T-helper 17 cell (primary cell): ENCODE measurements at places on chromosomes 2 and 18.

DNA sequence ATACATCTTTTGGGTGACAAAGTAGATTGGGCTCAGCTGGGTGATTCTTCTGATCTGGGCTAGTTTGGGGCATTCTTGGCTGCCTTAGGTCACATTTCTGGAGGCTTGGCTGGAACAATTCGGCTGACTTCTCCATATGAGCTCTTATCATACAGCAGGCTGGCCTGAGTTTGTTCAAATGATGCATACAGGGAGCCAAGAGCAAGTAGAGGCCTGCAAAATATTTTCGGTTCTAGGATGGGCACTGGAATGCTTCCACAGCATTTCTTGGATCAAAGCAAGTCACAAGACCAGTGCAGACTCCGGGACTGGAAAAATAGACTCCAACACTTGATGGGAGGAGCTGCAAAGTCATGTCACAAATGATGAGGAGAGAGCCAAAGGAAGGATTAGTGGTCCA lies 98.4 kb downstream of the SCG2 start:
- no peak for DNase-seq

DNA sequence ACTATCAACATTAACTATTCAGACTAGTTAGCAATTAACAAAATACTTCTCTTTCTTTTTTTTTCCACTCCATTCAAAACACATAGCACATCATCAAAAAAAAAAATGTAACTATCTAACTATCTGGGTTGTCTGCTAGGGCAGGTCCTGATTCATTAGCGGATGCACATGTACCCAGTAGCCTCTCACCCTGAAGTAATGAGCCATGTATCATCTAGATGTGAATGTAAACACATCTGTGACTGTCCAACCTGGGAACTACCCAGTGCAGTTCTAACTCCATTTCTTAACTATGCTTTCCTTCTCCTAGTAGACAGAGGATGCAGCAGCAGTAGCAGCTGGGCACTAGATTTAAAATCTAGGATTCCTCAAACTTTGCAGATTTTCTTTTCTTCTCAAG lies 183.1 kb upstream of the PIK3C3 start:
- no peak for DNase-seq

DNA sequence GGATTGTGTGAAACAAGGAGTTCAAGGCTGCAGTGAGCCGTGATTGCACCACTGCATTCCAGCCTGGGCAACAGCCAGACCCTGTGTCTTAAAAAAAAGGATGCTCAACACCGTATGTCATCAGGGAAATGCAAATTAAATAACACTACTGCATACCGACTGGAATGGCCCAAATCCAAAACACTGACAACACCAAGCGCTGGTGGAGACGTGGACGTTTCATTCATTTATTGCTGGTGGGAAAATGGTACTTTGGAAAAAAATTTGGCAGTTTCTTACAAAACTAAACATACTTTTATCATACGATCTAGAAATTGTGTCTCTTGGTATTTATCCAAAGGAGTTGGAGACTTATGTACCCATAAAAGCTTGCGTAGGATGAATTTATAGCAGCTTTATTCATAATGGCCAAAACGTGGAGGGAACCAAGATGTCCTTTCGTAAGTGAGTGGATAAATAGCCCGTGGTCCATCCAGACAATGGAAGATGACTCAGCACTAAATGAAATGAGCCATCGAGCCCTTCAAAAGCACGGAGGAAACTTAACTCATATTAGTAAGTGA lies 24.2 kb downstream of the NEU4 start:
- no peak for DNase-seq

GRCh38 chr2:76197842-76198448 lies 487.2 kb upstream of the GCFC2 start:
- no peak for DNase-seq

DNA sequence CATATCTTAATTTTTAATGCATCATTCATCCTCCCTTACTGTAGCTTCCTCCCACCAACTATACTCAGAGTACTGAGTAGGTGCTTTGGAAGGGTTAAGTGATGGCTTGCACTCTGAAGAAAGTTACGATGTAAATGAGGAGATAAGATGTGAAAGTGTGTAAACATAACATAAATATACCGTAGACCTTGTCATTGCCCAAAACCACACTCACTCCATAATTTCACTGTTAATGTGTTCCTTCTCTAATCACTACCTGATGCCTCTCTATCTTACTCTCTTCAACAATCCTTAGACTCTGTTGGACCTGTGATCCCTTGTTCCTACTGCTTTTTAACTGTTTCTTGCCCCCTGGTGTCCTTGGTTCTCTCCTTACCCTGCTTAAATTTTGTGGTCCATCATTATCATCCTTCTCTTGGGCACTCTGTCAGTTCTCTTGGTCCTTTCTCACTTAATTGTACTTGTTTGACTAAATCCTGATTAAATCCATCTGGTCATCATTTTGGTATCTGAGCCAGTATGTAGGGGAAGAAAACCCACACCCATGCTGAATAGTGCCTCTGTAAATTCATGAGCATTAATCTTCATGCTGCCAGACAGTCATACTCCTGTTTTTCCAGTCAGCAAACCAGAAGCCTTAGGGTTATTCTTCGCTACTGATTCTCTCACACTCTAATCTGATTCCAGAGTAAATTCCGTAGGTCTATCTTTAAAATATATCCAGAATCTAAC lies 45.0 kb downstream of the PMS1 start:
- no peak for DNase-seq

DNA sequence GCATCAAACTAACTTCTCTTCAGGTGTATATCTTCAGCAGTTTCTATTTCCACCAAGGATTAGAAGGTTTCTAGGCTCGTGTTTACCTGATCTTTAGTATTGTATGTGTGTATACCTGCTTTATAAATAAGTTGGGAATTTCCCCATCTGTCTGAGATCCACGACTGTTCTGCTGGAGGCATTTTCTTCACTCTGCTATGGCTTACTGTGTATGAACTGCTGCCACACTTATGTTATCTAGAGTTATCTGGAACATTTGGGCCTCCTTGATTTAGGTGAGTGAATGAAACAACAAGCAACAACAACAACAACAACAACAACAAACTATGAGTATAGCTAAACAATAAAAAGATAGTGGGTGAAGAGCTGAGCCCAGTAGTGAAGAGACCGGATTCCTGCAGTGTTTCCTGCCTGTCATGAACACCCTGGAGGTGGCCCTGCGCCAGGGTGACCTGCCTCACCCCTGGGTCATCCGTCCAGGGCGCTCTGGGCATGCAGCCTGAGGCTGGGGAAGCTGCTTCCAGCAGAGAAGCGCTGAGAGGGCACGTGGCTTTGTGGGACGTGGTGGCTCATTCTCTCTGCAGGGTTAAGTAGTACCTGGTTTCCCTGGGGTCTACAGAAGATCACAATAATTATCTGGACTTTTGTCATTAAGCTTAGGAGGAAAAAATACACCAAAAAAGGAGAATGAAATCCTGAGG lies 56.1 kb upstream of the GATA6 start:
- no peak for DNase-seq

DNA sequence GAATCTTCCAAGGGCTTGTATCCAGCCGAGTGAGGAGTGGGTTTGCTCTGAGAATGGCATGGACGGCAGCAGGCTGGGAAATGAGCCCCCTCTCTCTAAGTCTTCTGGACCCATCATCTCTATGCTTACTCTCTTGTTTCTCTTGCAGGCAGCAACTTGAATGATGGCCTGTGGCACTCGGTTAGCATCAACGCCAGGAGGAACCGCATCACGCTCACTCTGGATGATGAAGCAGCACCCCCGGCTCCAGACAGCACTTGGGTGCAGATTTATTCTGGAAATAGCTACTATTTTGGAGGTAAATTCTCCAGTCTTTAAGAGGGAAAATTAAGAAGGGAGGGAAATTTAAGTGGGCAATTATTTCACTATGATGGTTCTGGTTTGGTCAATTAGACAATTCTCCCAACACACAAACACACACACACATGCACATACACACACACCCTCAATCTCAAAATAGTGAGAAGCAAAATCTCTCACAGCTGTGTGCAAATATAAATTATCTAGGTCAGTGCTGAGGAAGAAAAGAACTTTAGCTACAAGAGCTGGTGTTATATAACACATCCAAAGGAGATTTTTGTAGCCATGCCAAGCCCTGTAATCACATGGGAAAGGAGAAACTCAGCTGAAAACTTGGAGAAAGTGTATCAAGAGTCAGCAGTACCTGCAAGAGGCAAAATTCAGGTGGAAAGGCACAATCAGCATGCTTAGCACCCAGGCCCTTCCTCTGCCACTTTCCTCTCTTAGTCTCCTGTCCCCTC lies 499.2 kb downstream of the CNTNAP5 start:
- DNase-seq = no peak

GRCh38 chr18:13246591-13246990 lies 28.0 kb downstream of the LDLRAD4 start:
- no peak for DNase-seq

DNA sequence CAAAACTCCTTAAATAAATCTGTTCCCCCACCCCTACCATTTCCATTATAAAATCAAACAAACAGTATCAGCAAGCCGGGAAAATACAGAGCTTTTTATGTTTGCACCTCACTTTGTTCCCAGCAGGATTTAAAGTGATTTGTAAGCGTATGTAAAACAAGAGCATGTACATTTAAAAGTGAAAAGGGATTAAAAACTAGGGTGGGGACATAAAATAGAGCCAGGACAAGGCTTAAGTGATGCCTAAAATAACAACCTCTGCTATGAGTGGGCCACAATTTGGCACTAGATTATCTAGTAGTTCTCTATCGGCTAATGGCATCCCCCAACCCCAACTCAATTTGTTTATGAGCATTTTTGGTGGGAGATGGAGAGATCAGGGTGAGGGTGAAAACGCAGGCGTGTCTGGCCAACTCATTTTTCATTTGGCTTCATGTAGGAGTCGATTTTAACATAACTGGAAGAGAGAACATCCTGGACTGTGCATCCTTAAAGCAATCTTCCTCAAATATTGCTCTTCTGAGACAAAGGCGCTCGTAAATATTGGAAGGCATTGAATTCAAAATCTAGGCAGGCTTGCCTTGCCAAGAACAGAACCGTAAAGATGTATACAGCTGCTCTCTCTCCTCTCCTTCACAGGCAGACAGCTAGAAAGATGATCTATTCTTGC lies 34.5 kb upstream of the TSPYL6 start:
- no peak for DNase-seq

DNA sequence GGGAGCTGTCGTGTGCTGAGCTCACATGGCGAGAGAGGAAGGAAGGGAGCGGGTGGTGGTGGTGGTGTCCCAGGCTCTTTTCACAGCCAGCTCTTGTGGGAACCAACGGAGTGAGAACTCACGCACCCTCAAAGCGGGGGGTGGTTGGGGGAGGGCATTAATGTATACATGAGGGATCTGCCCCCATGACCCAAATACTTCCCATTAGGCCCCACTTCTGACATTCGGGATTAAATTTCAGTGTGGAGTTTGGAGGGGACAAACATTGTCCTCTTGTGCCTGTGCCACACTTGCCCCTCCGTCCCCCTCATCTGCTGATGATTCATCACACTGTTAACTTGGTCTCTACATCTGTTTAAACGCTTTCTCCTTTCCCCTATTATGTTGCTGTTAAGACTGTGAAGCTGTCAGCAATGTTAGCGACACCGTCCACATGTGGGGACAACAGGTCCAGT lies 22.5 kb downstream of the INPP4A start:
- no peak for DNase-seq

- no peak for DNase-seq
These were observed 226.3 kb downstream of the SH3RF3 start for GRCh38 chr2:109355192-109355843.

DNA sequence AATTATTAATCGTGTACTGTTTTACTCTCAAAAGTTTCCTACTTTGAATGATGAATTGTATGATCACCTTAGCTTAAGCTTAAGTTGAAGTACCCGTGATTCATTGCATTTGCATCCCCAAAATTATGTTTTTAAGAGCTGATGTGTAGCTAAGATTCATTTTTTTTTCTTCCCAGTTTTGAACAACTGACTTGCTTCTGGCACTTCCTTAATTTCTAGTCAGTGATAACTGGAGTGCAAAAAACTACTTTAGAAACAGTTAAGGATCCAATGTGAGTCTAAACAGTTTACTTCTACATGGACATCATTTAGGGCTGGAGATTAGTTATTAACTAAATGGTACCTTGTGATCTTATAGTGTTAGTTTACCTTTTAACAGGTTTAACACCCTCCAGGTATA lies 124.0 kb upstream of the CAVIN2 start:
- DNase-seq = no peak

DNA sequence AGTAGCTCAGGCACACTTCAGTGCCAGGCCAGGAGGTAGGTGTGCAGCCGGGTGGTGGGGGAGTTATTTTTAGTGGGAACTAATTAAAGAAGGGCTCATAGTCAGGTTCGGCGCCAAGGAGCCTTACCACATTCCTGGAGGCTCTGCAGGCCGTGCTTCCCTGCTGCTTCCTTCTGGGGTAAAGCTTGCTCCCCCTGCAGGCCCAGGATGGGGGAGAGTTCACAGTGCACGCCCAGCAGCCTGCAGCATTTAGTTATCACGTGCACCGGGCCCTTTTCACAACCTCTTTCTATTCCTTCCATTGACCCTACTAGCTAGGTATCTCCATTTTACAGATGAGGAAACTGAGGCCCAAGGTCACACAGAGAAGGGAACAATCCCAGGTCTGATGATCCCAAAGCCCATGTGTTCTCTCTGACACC lies 2.5 kb downstream of the KCNF1 start:
- no peak for DNase-seq

DNA sequence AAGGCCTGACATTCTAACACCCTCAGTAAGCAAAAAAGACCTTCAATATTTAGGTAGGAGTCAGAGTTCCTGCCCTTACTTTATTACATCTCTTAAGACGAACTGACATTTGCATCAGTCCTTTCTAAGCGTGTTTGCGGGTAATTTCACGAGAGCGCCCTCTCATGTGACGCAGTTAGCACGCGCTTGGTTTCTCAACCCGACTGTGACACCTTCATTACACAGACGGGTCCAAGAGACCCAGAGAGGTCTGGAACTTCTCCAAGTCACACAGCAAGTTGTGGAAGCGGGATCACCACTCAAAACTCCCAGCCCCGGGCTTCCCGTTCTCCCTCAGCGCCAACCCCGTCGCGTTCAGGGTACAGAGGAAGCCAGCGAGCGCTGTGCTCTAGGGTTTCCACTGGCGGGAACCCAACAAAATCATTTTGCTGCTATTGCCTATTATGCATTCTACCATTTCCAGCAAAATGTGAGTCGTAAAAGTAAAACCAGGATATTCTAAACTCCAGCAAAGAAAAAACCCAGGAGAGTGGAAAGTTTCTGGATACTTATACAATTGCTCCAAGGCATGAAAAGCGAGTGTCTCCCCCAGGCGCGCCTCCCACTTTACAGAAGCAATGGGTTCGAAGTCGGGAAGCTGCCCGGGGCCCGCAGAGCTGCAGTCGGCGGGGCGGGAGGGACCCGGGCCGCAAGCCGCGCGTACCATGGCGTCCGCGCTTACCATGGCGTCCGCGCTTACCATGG lies 601 bp downstream of the ENOSF1 start:
- peak; percentile 56 for DNase-seq

DNA sequence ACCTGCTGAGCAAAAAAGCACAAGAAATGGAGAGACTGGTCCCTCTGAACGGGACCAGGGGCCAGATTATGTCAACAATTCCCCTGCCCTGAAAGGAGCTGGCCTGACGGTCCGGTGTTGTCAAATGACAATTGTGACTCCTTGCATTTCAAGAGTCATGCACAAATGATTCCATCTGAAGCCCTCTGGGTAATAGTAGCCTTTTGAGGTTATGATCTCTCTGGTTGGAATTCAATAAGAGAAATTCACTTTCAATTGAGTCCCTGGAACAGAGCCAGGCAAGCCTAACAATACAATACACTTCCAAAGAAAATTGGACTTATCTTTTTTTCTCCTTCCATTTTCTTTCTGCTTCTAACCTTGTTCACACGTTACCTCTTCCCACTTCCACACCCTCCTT lies 116.9 kb downstream of the C1D start:
- DNase-seq = no peak
